ENCODE measurements at places on chromosomes 3 and 15.

DNA sequence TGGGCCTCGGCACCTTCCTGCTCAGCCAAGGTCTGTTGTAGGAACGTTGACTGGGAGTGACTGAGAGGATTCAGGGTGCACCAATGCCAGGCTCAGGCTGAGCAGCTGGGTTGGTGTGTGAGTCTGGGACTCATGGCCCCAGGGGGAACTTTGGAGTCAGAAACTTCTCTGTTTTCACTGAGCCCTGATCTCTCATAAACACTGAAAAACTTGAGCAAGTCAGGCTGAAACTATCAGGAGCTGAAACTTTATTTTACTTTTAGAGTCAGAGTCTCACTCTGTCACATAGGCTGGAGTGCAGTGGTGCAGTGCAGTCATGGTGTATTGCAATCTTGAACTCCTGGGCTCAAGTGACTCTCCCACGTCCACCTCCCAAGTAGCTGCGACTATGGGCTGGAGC, 3.0 kb downstream of the TRAK1 start:
- no peak for DNase-seq

- no peak for DNase-seq
Observed at GRCh38 chr3:139629033-139629432, 48.7 kb downstream of the NMNAT3 start.

- no peak for DNase-seq
Observed at GRCh38 chr3:67617518-67617917, 36.9 kb downstream of the SUCLG2 start.

DNA sequence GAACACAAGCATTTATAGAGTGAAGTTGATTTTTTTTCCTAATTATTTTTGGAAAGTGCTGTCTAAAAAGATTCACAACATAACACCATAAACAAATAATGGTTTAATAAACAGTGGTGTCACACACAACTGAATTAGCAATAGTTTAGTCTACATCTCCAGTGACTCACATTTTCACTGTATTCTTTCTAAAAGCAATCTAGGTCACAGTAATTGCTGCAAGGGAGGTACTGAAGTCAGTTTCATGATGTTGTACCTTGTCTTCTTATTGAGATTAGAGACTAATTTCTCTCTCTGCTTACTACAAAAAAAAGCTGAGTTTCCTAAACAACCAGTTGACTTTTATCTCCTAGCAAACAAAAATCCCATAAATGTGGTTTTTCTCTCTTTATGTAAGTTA, 29.6 kb downstream of the PLSCR4 start:
- DNase-seq, result peak; percentile 29

DNA sequence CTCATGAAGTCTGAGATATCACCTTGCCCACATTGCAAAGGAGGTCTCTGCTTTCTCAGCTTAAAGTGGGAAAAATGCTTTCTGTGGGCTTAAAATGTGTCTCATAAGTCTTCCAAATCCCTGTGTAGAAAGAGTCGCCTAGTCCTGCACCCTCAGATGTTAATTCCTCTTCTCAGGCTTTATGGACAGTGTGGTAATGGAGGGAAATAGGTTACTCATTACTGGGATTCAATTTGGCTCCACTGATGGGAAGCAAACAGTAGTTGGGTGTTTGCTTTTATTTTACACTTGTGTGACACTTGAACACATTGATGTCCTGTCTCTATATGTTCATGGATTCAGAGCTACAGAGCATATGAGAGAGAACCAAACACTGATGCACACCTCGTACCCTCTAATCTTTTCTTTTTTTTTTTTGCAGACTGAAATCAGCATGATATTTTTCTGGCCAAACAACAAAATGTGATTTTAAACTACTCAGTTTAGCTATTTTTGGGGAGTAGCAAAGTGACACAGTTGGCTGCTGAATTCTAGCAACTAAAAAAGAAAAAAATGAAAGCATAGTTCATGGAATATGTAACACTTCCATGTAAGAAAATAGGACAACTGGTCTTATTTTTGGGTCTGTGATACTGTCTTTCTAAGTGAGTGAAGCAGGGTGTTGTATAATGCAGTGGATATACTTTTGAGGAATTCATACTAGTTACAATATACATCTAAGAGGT, 8.6 kb downstream of the PTPRG start:
- DNase-seq, result no peak

- peak; percentile 20 for DNase-seq
Observed at GRCh38 chr3:11244121-11244677, 28.0 kb upstream of the ATG7 start.

GRCh38 chr3:130823241-130823884, 70.5 kb upstream of the ATP2C1 start:
- no peak for DNase-seq

- DNase-seq, result no peak
Observed at GRCh38 chr15:101355678-101356464, 60.8 kb upstream of the SNRPA1 start.

- no peak for DNase-seq
Observed at GRCh38 chr15:71089801-71090200, 25.5 kb upstream of the THSD4 start.

- DNase-seq, result no peak
Observed at GRCh38 chr15:71362987-71363968, 248.0 kb downstream of the THSD4 start.

DNA sequence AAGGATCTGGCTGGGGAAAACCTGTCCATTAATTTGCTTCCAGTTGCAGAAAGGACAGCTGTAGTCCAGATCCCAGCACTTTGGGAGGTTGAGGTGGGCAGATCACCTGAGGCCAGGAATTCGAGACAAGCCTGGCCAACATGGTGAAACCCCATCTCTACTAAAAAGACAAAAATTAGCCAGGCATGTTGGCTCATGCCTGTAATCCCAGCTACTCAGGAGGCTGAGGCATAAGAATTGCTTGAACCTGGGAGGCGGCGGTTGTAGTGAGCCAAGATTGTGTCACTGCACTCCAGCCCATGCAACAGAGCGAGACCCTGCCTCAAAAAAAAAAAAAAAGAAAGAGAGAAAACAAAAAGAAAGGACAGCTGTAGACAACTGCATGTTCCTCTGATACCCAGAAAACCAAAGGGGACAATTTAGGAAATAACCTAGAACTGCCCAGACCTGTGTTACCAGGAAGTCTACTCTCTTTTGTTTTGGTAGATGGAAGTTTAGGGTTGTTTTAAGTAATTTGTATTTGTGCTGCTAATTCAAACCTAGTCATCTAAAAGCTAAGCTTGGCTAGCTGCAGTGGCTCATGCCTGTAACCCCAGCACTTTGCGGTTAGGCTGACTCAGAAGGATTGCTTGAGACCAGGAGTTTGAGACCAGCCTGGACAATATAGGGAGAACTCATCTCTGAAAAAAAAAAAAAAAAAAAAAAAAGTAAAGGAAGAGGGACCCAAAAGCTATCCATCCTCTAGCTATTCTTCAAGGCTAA, 22.7 kb downstream of the EXD1 start:
- DNase-seq, result no peak

- peak; percentile 42 for DNase-seq
Observed at GRCh38 chr15:85404918-85405866, 24.8 kb downstream of the AKAP13 start.

GRCh38 chr3:133849346-133849745, 43.7 kb downstream of the SRPRB start:
- DNase-seq, result no peak

GRCh38 chr3:128674161-128674784, 23.7 kb upstream of the RPN1 start:
- DNase-seq, result no peak

- DNase-seq, result no peak
Observed at GRCh38 chr3:55531321-55531720, 44.2 kb upstream of the WNT5A start.

DNA sequence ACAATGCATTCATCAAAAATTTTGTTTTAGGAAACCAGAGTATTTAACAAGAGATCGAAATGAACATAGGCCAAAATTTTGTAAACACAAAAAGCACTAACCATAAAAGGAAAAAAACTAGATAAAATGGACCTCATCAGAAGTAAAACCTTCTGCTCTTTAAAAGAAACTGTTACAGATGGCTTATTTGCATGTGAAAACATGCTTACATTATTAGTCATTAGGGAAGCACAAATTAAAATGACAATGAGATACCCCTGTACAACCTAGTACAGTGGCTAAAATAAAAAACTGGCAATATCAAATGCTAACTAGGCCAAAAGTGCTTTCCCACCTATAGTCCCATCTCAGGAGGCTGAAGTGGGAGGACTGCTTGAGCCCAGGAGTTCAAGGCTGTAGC, 19.3 kb downstream of the UBR1 start:
- no peak for DNase-seq

- DNase-seq, result peak; percentile 15
Observed at GRCh38 chr3:107710851-107711250, 188.1 kb downstream of the BBX start.

GRCh38 chr3:172749230-172749965, 1.1 kb upstream of the ECT2 start:
- DNase-seq, result peak; percentile 92

- peak; percentile 55 for DNase-seq
Observed at GRCh38 chr15:56693761-56694160, 39.5 kb downstream of the ZNF280D start.

DNA sequence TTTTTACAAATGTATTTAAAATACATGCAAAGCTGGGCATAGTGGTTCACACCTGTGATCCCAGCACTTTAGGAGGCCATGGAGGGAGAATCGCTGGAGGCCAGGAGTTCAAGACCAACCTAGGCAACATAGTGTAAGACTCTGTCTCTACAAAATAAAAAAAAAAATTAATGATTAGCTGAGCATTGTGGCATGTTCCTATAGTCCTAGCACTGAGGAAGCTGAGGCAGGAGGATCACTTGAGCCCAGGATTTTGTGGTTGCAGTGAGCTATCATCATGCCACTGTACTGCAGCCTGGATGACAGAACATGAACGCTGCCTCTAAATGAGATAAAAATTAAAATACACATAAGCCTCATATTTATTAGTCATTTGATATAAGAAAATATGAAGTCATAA, 142.8 kb downstream of the TCF12 start:
- DNase-seq, result no peak

- no peak for DNase-seq
Observed at GRCh38 chr15:55879181-55879580, 114.2 kb downstream of the NEDD4 start.

DNA sequence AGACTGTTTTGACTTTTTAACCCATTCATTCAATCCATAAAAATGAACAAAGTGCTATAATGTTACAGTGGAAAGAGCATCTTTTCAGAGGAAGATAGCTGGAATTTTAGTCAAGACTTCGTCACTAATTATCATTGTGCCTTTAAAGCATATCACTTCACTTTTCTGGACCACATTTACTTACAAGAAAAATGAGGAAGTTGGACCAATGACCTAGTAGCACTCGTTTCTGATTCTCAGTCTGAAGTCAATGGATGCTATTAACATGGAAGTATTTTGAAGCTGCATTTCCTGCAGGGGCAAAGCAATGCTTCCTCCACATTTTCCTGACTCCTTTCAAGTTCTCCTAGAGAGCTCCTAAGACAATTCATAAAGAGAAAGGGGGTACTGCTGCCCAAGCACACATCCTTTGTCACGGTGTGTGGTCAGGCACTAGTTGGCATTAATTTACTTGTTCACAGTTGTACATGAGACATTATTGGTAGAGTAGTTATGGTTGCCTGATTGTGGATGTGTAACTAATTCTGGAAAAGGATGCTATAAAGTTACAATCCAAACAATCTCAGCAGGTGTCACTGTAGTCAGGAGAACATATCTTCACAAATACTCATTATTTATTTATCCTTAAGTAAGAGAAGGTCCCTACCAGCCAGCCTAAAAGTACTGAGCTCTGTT, 1049.1 kb downstream of the FHIT start:
- DNase-seq, result no peak

DNA sequence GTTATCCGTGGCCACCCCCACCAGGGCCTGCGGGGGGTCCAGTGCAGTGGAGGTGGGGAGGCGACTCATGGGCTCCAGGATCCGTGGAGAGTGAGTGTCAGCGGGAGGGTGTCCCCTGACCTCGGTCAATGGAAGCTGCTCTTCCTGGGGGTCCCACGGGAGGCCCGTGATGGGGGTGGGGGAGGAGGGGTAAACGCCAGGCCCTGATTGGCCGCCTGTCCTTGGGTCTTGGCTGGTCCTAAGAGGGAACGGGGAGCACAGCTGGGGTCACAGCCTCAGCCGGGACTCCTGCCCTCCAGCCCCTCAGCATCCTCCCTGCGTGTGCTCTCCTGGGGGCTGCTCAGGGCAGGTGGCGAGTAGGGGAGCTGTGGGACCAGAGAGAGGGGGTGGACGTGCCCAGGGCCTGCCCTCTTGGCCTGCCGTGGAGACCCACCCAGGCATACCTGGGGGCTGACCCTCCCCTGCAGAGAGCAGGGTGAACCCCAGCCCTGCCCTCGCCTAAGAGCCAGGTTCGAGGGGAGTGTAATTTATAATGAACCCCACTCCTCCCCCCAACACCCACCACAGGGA, 184.6 kb downstream of the GOLGA6L6 start:
- DNase-seq, result no peak

- DNase-seq, result no peak
Observed at GRCh38 chr3:45864760-45865519, 21.4 kb upstream of the CCR9 start.

- no peak for DNase-seq
Observed at GRCh38 chr3:21020043-21020442, 731.0 kb downstream of the ZNF385D start.

DNA sequence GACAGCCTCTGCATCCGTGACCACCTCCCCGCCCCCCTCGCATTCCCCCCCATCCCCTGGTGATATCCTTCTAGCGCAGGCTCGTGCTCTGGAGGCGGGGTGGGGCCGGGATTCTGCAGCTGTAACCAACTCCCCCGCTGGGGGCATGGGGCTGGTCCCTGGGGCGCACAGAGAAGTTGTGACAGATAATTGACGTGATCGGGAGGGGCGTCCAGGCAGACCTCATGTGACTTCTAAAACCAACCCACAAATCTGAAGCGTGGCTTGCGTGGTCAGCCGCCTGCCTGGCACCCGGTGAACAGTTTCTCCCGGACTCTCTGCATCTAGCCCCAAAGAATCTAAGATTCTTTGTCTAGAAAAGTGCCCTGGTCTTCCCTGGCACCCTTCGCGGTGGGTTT, 100.6 kb upstream of the IGF1R start:
- DNase-seq, result peak; percentile 69

DNA sequence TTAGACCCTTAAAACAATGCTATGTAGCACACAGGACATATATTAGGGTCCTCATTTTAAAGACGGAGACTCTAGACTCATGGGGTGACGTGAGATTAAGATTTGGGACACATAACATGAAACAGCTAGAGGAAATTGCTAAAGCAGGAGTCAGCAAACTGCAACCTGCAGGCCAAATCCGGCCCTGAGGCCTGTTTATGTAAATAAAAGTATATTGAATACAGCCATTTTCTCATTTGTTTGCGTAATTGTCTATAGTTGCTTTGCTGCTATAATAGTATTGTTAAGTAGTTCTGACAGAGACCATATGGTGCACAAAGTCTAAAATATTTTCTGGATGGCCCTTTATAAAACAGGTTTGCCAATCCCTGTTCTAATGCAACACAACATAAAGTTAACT, 115.5 kb downstream of the TMCO5A start:
- DNase-seq, result peak; percentile 65

DNA sequence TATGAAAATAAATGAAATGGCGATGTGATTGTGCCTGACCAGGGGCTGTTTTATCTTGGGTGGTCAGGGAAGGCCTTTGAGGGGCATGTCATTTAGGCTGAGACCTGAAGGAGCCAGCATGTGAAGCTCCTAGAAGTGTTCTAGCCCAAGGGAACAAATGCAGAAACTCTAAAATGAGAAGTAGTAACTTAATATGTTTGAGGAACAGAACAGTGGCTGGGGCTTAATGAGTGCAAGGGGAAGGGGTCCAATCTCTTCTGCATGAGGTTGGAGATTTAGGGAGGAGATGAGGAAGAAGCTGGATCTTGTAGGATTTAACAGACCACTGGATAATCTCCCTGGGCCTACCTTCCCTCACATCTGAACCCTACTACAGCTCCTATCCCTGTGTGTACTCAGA, 110.5 kb downstream of the AKAP13 start:
- no peak for DNase-seq

- no peak for DNase-seq
Observed at GRCh38 chr3:119776304-119776703, 5.6 kb upstream of the NR1I2 start.

Measured in adipocyte (in vitro differentiated cells).